Activated CD8-positive, alpha-beta memory T cell treated with anti-CD3 and anti-CD28 coated beads for 1 hour (primary cell): ENCODE measurements at places on chromosomes 7 and 10.

DNA sequence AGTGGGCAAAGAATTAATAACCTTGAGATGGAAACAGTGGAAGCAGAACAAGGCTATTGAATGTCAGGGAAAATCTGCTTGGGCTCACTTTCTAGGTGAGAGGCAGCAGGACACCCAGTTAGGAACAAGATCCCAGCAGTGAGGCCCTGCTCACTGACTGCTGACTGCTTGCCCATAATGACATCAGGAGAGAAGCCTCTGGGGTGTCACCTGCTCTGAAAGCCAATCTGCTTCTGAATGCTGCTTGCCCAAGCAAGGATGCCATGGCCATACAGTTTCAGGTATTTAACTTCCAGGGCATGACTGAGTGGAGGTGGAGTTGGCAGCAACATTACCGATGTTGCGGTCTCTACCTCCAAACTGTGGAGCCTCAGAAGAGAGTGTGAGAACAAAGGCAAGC, 11.7 kb upstream of the WAPL start:
- DNase-seq: no peak

GRCh38 chr10:3691482-3691881, 93.5 kb downstream of the KLF6 start:
- no peak for DNase-seq

GRCh38 chr7:144548556-144548955, 145.1 kb upstream of the NOBOX start:
- DNase-seq: no peak

DNA sequence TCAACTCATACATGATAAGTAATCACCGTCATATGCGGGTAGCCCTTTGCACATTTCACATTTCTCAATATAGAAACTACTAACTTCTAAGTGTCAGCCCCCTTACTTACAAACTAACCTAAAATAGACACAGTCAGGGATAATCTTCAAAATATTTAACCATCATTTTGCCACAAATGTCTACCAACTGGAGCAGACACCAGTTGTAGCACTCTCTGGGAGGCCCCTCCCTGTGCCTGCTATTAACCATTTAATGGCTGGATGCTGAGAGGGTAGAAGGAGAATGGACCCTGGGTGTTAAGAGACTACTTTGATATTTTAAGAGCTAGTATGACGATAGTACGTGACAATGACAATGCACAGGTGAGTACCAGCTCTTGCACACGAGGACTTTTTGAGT, 116.4 kb downstream of the SORBS1 start:
- no peak for DNase-seq

GRCh38 chr7:20330928-20331909, 519 bp downstream of the ITGB8 start:
- DNase-seq: no peak

DNA sequence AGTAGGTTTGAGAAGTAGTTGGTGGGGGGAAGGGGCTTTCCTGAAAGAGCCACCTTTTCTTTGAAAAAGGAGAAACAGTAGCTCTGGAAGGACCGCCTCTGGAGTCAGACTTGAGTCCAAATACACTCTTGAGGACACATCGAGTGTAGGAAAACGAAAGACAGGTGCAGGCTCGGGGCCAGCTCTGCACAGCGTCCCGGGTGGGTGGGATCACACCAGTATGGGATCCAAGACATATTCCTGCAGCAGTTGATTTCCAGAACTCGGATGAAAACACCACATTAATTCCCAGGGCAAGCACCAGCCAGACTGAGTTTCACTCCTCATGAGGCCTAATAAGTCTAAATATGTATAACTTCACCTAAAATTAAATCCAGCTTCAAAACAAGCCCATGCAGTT, 61.4 kb downstream of the ASB13 start:
- no peak for DNase-seq
